ENCODE measurements at places on chromosomes 16 and 17.
A peak's percentile ranks its signal among the peaks of the same experiment; 100 is the strongest.

GRCh38 chr16:74931445-74931844 is 53.5 kb downstream of the WDR59 start:
- no peak for DNase-seq

DNA sequence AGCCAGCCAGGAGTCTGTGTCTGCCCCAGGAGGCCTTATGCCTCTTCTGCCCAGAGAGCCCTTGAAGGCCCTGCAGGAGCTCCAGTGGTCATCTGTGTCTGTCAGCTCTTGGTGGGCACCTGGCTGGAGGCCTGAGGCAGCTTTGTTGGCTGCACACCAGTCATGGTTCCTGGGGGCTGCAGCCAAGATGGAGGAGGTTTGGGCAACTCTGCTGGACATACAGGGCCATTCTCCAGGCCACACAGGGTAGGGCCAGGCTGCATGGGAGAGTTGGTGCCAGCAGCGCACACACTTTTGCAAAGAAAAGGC is 29.4 kb downstream of the B9D1 start:
- DNase-seq = no peak

DNA sequence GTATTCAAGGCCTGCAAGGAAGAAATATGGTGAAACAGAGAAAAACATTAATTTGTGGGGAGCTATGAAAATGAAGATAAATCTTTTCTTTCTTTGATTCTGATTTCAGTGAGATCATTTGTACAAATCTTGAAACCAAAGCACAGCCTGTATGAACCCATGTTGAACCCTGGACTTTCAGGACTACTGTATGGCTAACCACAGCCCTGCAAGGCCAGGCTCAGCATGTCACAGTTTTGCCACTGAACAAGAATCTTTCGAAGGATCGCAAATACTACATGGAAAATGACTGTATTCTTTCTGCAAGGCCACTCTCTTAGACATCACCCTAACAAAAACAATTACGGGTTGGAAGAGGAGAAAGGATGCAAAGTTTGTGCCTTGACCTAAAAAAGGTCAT is 161.7 kb upstream of the MAF start:
- DNase-seq = no peak

- DNase-seq = no peak
Observed at GRCh38 chr17:78391843-78392242, 13.4 kb downstream of the PGS1 start.

DNA sequence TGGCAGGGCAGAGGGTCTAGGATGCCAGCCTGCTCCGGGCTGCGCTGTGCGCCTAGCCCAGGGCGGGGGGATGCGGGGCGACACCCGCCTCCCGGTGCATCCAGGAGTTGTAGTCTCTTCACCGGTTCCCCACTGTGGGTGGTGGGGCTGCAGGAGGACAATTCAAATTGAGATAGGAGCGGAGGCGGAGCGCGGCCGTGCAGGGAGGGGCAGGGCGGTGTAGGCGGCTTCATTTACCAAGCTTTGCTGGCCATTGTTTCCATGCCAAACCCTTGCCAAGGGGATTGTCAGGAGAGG is 2047.4 kb downstream of the TP53TG3F start:
- no peak for DNase-seq

DNA sequence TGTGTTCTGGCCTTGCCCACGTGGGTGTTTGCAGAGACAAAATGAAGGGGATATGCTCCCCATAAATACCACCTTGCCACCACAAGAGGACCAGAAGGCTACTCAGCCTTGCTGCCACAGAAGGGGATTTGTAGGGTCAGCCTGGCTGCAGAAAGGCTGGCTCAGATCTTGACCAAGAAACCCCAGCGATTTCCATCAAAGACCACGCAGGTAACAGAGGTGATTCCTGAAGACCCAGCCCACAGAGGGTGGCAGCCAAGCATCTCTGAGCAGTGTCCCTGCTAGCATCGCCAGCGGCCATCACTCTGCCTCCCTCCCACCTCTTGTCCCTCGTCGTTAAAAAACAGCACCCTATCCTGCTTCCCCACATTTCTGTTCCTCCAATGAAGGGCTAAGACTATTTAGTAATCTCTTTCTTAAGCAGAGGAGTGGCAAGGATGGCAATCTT is 54.9 kb downstream of the BEAN1 start:
- no peak for DNase-seq

DNA sequence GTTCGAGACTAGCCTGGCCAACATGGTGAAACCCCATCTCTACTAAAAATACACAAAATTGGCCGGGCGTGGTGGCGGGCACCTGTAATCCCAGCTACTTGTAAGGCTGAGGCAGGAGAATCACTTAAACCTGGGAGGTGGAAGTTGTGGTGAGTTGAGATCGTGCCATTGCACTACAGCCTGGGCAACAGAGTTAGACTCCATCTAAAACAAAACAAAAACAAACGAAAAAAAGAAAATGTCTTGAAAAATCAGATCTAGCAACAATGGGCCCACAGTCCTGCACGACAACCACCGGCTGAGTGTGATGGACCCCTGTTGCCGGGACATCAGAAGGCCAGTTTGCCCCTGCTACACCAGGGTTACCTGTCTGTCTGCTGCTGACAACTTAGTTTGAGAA is 3.9 kb upstream of the RMI2 start:
- no peak for DNase-seq

- no peak for DNase-seq
Observed at GRCh38 chr16:67606632-67607031, 38.3 kb upstream of the CARMIL2 start.

GRCh38 chr17:48472411-48473281 is 42.6 kb upstream of the SKAP1 start:
- DNase-seq = no peak

DNA sequence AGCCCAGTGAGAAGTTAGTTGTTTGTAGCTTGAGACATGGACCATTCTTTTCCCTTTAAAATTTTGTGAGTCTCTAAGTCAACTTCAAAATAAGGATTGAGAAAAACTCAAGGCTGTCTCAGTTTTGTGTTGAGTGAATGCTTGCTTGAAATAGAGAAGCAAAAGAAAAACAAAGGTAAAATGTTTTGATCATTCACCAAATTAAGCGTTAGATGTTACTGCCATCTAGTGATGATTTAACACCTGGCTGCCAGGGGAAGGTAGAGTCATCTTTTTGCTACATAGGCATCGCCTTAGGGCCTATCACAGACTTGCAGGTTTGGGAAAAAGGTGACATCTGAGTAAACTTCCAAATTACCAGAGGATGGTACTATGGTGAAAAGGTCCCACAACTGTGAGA is 74.4 kb downstream of the PCTP start:
- DNase-seq = no peak

GRCh38 chr17:62967205-62967529 is 1.1 kb downstream of the TANC2 start:
- DNase-seq = no peak

- DNase-seq = no peak
Observed at GRCh38 chr17:7445619-7445968, 733 bp downstream of the CHRNB1 start.

GRCh38 chr17:13518261-13519000 is 83.3 kb downstream of the HS3ST3A1 start:
- DNase-seq = no peak

DNA sequence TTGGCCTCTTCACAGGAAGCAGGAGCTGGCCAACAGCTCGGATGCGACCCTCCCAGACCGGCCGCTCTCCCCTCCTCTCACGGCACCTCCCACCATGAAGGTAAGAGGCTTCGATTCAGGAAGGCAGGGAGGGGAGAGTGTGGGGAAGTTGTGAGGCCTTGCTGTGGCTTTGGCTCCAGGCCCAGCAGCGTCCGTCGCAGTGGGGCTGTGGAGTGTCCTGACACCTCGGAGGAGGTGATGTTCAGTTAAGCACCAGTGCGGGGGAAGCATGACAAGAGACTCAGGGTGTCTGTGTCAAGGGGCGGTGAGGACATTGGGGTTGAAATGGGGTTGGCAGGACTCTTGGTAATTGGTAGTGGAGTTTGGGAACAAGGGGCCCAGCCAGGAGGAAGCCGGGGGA is 109.0 kb downstream of the RAP1GAP2 start:
- no peak for DNase-seq

- DNase-seq = no peak
Observed at GRCh38 chr16:67169011-67169451, 1.3 kb upstream of the NOL3 start.

DNA sequence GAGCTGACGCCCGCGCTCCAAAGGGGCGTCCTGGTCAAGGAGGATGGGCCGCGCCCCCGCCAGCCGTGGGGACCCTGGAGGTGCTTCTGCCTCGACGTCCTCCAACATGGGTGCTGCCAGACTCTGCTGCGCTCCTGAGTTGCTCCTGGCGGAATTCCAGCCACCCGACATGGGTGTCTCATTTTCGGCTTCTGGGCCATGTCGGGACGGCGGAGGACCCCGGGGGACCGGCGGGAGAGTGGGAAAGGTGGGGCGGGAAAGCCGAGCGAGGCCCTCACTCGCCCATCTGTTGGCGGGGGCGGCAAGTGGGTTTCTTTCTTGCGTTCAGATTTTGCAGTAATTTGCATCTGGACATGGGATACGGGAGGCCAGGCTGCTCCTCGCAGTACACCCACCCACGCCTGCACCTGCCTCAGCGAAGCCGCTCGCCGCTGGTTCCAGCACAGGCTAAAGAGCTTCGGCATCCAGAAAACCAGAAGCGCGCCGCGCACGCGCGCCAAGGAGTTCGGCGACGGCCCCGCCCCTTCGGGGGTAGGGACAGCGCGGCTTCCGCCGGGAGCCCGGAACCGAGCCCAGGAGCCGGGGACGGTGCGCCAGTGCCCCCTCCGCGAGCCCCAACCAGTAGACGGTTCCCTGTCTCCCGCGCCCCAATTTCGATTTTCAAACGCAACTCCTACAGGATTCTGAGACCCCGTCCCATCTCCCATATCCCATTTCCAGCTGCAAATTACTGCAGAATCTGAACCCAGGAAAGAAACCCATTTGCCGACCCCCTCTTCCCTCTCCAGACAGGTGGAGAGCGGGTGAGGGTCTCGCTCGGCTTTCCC is at the start of gene ARMC7:
Gene ARMC7, plus strand, starts transcription at position 563 of the 827 bp plus-strand sequence. CDS start 320 bp downstream, outside the sequence.
- peak; percentile 92 for DNase-seq

DNA sequence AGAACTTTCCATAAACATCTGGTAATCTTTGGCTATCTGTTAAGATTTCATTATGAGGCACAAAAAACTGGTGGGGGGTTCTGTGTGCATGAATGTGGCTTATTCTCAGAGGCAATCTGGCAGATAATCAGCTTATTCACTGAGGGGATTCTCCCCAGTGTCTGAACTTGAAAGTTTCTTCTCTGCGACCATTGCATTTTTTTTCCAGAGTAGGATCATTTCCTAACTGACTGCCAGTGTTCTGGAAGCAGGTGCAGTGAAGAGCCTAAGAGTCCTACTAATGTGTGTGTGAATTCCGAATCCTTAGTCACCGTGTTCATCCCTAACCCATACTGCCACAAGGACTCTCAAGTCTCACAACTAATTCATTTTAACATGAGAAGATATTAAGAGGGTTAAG is 64.9 kb upstream of the LRRC37A3 start:
- DNase-seq = no peak

DNA sequence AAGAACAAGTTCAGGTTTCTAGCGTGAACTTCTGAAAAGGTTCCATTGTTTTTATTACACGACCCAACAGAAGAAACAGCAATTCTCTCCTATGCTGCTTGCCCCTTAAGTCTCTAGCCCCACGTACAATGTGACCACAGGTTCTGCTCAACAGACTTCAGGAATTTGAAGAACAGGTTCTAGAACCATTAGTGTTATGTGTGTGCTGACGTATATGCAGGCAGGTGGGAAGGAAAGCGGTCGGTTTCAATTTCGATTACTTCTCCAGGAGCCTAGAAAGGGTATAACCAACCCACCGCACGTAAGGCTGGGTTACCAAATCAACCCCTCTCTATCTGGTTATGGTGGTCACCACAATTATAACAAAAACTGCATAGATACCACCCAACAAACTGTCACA is 39.4 kb downstream of the XPO6 start:
- no peak for DNase-seq

DNA sequence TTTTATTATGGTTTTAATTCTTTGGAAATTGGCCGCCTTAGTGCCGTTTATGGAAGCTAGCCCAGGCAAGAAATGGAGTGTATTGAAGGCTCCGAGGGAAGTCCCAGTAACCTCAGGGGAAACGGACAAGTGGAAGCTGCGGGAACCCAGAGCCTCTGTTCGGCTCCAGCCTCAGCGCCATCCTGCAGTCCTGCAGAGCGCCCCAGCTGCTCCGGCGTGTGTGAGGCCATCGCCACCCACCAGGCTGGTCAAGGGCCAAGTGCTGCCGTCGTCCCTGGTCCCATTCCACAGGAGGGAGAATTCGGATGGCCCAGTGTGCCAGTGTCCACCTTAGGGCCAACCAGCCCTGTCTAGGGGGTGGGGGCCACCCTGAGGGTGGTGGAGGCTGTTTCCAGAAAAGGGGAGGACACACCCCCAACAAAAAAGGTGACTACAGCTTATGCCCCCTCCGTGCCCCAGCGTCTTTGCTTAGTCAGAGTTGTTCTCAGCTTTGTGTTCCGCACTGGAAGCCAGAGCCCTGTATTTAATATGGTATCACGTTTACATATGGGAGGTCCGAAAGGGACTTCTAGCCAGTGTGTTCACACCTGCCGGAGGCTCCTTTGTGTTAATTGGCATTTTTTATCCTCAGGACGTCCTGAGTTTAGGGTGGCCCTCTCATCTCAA is 13.0 kb downstream of the MGRN1 start:
- no peak for DNase-seq

DNA sequence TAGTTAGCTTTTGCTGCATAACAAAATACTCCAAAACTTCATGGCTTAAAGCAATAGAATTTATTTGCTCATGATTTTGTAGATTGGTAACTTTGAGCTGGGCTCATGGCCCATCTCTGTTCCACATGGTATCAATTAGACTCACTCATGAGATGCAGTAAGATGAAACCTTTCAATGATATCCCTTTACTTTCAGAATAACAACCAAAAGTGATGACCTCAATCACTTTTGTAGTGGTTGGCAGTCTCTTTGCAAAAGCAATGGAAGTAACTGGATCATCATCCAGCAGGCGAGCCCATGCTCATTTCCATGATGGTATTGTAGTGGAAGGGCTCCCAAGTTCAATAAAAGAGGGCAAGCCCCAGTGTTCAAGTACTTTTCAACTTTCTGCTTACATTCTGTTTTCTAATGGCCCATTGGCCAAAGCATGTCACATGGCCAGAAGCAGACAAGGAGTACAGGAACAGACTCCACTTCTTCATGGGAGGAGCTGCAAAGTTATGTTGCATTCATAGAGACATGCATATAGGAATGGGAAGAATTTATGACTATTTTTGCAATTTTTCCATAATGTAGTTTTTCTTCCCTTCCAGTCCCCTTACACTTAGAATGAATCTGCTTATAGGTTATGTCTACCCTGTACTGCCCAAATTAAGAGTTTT is 41.7 kb downstream of the EFCAB5 start:
- no peak for DNase-seq

- no peak for DNase-seq
Observed at GRCh38 chr17:39687101-39687545, 734 bp downstream of the PGAP3 start.

- DNase-seq = no peak
Observed at GRCh38 chr16:16175296-16175695, 48.0 kb downstream of the ABCC6 start.

DNA sequence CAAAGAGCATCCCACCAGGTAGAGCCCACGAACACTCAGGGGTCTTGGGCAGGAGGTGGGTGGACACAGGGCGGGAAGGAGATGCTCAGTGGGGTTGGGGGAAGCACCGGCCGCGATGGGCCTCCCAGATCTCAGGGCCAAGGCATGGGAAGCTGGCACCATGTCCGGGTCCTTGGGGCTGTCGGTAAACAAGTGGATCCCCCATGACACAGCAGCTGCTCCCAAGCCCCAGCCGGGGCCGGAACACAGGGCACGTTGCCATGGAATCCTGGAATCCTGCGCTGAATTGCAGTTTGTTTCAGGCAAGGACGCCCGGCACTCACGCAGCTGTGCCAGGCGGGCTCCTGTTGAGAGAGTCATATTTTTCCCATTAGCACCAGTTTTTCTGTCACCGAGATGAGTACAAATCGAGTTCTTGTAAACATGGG is 23.0 kb upstream of the CHMP6 start:
- DNase-seq = peak; percentile 95

- DNase-seq = no peak
Observed at GRCh38 chr16:69526831-69527655, 38.7 kb upstream of the NFAT5 start.

All from NCI-H446 (cell line).